ENCODE measurements at places on chromosomes 2 and 18.

GRCh38 chr2:96329874-96330273 lies 4.8 kb downstream of the ITPRIPL1 start:
- DNase-seq, result peak; percentile 18

- no peak for DNase-seq
Measured at GRCh38 chr18:38933910-38934510, 1368.4 kb upstream of the CELF4 start.

- DNase-seq, result no peak
Measured at GRCh38 chr2:9593925-9594324, 36.9 kb downstream of the YWHAQ start.

GRCh38 chr2:105903051-105903674 lies 158.5 kb downstream of the NCK2 start:
- DNase-seq, result no peak

GRCh38 chr2:20179755-20180594 lies 45.0 kb downstream of the SDC1 start:
- DNase-seq, result no peak

GRCh38 chr2:171086352-171087290 lies 74.1 kb downstream of the TLK1 start:
- DNase-seq, result peak; percentile 42
